ENCODE measurements at places on chromosomes 11 and 22. TPM values are rescaled to one million over a fixed set of nuclear protein-coding genes. Genes with fewer than 3 reads are reported as not detected.

Gene OR52E8
- total RNA-seq: not detected

- DNase-seq: no peak
Observed at GRCh38 chr22:25437414-25438160, 126.9 kb upstream of the GRK3 start.

- no peak for DNase-seq
Observed at GRCh38 chr22:31983911-31984656, 39.7 kb downstream of the YWHAH start.

- DNase-seq: no peak
Observed at GRCh38 chr11:33703788-33704187, 3.2 kb upstream of the C11orf91 start.
